RWPE1 (cell line): ENCODE measurements at places on chromosomes 3 and 15.

DNA sequence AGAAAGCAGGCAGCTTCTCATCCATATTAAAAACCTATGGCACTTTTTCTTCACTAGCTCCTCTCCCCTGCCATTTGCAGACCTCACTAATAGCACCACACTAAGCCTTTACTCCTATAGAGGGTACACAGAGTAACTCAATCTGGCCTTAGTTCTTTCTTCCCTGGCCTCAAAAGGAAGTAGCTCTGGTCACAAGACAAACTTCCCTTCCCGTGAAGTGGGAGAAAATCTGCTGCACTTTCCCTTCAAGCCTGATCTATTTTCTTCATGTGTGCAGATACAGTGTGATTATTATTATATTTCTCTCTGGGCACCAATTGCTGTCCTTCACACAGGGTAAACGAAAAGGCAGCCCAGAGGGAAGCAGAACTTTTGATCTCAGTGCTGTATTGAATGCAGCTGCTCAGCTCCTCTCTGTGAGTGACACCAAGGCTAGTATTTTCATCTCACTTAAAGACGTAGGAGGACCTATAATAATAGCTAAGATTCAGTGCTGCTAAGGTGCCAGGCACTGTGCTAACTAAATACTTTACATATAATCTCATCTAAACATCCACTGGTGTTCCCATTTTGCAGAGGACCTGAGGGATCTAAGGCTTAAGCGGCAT is 61.9 kb upstream of the RASGRP1 start:
- DNase-seq, result no peak

DNA sequence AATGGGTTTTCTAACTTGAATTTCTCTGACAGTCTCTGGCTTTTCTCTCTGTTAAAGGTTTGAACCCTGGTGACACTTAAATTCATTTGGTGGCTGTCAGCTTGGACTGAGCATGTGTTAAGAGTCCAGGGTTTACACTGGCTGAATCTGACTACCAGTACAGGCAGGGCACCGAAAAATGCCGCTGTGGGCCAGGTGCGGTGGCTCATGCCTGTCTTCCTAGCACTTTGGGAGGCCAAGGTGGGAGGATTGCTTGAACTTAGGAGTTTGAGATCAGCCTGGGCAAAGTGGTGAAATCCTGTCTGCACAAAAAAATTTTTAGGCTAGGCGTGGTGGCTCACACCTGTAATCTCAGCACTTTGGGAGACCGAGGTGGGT is 1.8 kb downstream of the MANF start:
- no peak for DNase-seq

DNA sequence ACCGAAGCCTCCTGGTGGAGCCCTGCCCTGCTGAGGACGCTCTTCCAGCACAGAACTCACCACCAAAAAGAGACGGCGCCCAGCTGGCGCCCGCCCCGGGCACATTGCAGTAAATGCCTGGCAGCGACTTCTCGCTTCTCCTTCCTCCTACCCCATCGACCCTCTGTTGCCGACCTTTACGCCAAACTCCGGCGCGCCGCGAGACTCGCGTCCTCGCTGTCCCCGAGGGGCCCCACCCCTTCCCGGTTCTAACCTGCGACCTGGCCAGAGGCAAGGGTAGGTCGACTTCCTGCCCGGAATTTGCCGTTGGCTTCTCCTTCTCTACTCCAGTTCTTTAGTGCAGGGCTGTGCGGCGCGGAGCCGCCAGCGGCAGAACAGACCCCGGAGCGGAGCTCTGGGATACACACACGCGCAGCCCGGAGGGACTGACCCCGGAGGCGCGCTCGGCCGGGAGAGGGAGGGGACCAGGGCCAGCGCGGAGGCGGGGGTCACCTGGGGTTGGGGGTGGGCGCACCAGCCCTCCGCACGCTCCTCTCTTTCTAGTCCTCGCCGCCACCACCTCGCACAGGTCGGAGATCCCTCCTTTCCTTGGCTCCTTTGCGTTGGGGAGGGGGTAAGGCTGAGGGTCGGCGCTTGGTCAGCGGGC is 226.6 kb upstream of the AZI2 start:
- no peak for DNase-seq

DNA sequence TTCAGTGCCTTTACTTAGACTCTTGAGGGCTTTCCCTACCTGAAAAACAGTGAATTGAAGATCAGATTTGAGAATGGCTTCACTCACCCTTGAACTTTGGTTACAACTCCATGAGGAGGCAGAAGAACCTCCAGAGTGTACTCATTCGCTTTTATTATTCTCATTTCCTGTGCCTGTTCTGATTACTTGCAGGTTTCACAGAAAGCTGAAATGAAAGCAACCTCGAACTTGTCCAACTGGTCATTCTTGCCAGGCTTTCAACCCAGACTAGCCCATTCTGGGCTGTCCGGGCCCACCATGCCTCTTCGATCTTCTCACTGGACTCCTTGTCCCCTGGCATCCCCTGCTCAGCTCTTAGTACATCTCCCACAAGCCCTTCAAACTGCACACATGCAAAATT is 20.2 kb upstream of the THUMPD3 start:
- no peak for DNase-seq

- DNase-seq, result no peak
These were observed 48.0 kb upstream of the SLCO2A1 start for GRCh38 chr3:134077649-134078161.

DNA sequence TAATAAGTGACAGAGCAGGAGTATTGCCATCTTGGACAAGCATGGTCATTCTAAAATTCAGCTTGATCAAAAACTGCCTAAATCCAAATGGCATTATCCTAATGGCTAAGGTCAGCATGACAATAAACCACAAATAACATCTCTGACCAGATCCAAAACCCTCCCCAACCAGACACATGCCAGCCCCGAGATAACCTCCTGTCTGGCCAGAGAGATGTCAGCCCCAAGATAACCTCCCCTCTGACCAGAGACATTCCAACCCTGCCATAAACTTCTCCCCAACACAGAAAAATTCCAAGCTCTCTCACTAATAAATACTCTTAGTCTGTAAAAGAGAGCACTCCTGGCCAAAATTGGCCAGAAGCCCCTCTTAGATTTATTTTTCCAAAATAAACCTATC is 470.5 kb upstream of the UBE2E2 start:
- no peak for DNase-seq

DNA sequence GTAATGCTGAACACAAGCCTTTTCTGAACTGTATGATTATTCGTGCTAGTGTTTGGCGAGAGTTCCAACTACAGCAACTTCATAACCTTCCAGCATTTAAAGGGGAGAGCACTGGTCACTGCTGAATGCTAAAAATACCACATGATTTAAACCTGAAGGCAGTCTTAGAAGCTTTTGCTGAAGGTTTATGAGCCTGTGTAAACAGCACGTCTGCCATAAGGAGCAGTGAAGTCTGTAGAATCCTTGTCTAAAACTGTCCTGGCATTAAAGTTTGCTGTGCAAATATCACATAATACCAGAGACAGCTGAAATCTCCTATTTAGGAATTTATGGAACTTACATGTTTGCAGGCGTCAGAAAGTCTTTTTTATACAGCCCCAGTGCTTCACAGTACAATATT is 5.9 kb downstream of the SATB1 start:
- no peak for DNase-seq

GRCh38 chr3:134535186-134535970 is 49.5 kb downstream of the CEP63 start:
- DNase-seq, result no peak

DNA sequence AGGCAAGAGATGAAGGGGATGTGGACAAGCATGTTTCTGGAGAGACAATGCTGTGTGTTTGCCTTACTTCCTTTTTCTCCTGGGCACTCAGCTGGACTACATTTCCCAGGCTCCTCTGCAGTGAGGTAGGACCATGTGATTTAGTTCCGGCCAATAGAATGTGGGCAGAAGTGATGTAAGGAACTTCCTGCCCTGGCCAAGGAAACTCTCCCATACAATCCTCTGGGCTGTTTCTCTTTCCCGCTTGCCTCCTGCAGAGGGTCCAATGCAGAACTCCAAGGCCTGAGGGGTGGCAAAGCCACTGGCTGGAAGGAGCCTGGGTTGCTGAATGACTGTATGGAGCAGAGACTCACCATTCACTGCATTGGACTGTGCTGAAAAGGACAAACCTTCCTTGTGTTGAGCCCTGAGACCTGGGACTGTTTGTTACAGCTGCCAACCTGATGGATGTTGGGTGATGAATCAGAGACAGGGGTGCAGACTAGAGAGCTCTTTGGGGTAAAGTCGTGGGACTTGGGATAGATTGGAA is 82.7 kb upstream of the SLC6A6 start:
- peak; percentile 72 for DNase-seq

- no peak for DNase-seq
These were observed 1220.5 kb downstream of the ROBO2 start for GRCh38 chr3:78260388-78260787.

DNA sequence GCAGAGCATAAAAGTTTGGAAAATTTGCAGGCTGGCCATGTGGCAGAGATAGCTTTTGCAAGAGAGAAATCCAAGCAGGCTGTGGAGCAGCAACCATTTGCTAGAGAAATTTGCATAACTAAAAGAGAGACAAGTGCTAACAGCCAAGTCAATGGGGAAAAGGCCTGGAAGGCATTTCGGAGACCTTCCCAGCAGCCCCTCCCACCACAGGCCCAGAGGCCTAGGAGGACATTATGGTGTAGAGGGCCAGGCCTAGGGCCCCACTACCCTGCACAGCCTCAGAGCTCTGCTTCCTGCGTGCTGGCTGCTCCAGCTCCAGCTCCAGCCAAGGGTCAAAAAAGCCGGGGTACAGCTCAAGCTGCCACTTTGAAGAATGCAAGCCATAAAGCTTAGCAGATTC is 82.7 kb downstream of the MYO5A start:
- DNase-seq, result no peak

DNA sequence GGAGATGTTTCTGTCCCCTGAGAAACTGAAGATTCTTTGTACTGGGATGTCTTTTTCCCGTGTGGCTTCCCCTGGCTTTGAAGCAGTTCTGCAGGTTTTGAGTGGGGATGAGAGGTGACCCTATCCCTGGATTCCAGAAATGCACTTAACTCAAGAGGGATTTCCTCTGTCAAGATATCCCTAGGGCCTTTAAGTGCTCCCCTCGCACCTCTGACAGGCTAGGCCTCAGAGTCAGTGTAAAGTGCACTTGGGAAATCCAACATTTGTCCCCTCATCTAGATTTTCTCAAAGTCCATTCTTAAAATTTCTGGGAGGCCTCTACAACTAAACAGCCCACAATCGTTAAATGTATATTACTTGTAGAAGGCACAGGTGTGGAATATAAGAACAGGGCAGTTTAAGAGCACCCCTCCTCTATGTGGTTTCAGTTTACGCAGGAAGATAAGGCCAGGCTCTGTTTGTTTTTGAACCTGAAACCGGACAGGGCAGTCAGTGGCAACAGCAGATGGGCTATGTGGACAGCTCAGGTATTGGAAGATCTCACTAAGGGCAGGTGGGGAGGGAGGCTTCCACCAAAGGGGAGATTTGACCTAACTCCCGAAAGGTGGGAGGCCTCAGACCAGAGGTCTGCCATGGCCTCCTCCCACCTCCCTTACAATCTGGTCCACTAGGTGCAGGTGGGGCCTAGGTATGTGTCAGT is 4.8 kb downstream of the C3orf52 start:
- DNase-seq, result no peak

GRCh38 chr3:160210799-160211221 is 14.4 kb upstream of the C3orf80 start:
- peak; percentile 30 for DNase-seq

GRCh38 chr3:59818033-59818918 is 768.5 kb upstream of the CFAP20DC start:
- peak; percentile 79 for DNase-seq

DNA sequence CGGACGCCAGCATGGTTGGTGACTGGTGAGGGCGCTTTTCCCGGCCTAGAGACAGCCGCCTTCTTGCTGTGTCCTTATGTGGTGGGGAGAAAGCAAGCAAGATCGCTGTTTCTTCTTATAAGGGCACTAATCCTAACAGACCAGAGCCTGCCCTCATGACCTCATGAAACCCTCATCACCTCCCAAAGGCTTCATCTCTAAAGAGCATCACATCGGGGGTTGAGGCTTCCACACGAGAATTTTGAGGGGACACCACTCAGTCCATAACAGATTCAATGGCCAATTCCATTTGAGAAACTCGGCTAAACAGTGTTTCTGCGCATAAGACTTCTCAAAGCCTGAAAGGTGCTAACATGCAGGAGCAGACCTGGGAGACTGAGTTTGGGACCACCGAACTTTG is 54.0 kb downstream of the VGLL4 start:
- no peak for DNase-seq

- peak; percentile 80 for DNase-seq
These were observed 12.3 kb downstream of the CPNE9 start for GRCh38 chr3:9715764-9716437.

DNA sequence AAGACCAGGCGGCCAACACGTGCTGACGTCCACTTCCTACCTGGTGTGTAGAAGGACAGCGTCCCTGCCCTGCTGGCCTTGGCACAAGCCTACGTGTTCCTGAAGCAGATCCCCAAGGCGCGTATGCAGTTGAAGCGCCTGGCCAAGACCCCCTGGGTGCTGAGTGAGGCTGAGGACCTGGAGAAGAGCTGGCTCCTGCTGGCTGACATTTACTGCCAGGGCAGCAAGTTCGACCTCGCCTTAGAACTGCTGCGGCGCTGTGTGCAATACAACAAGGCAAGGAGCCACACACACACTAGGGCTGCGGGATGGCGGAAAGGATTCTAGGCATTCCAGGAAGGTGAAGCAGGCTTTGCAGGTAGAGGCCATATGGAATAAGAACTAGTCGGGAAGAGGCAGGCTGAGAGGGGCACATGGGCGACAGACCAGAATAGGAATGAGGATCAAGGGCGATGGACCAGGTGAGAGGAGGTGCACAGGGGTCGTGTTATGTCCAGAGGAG is 15.9 kb downstream of the CSRNP1 start:
- DNase-seq, result no peak

DNA sequence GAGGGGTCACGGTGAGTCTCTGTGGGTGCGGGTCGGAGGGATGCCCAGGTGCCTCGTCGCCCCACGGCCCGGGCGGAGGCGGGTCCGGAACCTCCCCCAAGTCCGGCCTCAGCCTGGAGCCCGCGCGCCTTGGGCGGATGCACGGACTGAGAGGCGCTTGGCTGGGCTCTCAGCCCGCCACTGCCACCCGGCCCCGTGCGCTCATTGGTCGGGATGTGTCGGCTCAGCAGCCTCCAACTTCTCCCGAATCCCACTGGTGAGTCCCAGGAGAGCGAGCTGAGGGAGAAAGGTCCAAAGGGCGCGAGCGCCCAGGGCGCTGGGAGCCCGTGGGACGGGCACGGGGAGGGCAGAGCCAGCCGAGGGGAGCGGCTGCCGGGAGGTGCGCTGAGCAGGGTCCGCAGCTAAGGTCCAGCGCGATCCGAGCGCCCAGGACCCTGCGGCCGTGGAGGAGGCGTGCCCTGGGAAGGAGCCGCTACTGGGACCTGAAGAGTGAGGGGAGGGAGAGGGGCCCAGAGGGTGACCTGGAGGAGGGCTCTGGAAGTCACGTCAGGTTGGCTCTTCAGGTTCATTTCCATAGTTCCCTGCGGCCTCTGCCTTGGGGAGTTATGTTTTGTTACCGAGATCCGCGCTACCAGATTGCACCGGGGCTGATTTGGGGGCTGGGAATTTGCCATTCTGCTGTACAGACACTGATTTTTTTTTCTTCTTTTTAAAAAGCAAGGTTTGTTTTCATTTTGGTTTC is at the start of gene MME:
MME (plus strand) TSS at position 574 of the 742 bp plus-strand sequence. CDS start 3,849 bp downstream, outside the sequence.
- peak; percentile 52 for DNase-seq

GRCh38 chr15:88276821-88277410 is 20.4 kb upstream of the NTRK3 start:
- no peak for DNase-seq
